ENCODE measurements at places on chromosomes 3 and 15.

- no peak for DNase-seq
Measured at GRCh38 chr3:4888913-4889846, 90.1 kb upstream of the BHLHE40 start.

DNA sequence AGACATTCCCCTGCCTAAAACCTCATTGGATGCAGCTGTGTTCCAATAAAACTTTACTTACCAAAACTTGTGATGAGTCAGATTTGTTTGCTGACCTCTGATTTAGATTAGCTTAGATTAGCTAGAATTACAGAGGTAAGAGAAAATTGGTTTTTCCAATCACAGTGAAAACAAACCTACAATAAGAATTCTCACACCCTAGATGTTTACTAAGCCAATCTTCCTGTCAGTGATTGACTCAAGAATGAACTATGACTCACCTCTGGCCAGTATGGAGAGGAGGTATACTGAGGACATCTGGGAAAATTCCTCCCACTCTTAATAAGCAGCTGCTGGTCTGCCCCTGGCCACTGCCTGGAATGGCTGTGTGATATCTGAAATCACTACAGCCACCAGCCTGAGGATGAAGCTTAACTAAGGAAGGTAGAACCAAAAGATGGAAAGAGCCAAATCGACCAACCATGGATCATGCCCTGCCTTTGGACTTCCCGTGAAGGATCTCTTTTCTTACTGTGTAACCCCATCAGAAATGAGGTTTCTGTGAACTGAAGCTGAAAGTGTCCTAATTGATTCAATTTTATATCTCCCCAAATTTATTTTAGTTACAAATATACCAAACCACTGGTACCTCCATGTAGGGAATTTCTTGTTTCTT is 19.0 kb upstream of the GHSR start:
- no peak for DNase-seq

GRCh38 chr3:79406175-79406574 is 361.6 kb downstream of the ROBO1 start:
- no peak for DNase-seq

DNA sequence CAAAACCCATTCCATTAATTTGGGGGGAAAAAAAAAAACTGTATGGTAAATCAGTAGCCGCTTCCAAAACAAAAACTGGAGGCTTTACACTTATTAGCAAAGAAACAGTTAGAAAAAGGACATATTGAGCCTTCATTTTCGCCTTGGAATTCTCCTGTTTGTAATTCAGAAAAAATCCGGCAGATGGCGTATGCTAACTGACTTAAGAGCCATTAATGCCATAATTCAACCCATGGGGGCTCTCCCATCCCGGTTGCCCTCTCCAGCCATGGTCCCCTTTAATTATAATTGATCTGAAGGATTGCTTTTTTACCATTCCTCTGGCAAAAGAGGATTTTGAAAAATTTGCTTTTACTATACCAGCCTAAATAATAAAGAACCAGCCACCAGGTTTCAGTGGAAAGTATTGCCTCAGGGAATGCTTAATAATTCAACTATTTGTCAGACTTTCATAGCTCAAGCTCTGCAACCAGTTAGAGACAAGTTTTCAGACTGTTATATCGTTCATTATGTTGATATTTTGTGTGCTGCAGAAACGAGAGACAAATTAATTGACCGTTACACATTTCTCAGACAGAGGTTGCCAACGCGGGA is 9.4 kb upstream of the RPL24 start:
- DNase-seq, result no peak

DNA sequence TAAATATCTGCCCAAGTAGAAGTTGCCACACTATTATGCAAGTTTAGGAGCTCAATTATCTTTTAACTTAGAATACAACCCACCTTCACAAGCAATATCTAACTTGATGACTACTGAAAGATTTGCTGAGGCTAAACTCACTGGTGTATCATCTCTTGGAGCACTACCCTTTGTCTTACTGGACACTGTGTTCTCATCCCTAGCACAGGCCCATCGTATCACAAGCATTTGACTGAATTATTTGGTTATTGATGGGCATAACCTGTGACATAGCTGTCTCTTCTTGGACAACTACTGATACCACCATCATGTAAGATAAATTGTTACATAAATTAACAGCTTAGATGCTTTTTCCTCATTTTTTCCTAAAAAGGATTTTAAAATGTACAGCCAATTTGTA is 216.2 kb upstream of the THBS1 start:
- no peak for DNase-seq

GRCh38 chr3:196246612-196247308 is 30.4 kb downstream of the SLC51A start:
- no peak for DNase-seq

DNA sequence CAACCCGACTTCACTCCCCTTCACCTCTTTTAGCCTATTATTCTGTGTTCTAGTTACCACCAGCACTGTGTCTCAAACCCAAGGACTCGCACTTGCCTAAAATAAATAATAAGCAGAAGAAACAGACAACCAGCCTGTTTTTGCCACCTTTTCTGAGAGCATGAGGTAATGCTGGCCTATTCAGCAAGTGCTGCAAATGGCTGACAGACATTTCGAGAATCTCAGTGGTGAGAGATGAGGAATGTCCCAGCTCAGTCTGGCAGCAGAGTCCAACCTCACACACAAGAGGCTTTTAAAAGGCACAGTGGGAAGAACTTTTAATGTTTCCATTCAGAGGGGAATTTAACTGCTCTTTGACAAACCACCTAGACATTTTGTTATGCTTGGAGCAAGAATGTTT is 143.3 kb upstream of the GMNC start:
- DNase-seq, result no peak
